ENCODE measurements at places on chromosomes 7 and 10.
A peak's percentile ranks its signal among the peaks of the same experiment; 100 is the strongest.

GRCh38 chr7:36794689-36795088, 70.4 kb upstream of the AOAH start:
- no peak for DNase-seq

DNA sequence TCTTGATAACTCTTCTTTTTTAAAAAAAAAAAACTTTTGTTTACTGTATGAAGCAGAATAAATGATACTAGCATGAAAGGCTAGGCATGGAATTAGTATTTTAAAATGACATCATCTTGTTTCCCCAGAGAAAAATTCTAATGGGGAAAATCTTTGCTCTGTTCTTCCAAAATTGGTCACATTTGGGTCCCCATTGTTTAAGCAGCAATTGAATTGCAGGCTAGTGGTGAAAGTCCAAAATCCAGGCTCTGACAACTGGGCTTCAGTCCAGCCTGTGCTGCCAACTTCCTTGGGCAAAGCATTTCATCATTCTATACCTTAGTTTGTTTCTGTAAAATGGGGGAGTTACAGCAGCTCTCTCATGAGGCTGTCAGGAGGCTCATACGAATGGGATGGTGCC, 726.4 kb downstream of the KCNMA1 start:
- DNase-seq: no peak

- DNase-seq: no peak
Measured at GRCh38 chr7:55072251-55072650, 53.4 kb downstream of the EGFR start.

GRCh38 chr7:25968205-25968993, 183.6 kb upstream of the NFE2L3 start:
- no peak for DNase-seq

DNA sequence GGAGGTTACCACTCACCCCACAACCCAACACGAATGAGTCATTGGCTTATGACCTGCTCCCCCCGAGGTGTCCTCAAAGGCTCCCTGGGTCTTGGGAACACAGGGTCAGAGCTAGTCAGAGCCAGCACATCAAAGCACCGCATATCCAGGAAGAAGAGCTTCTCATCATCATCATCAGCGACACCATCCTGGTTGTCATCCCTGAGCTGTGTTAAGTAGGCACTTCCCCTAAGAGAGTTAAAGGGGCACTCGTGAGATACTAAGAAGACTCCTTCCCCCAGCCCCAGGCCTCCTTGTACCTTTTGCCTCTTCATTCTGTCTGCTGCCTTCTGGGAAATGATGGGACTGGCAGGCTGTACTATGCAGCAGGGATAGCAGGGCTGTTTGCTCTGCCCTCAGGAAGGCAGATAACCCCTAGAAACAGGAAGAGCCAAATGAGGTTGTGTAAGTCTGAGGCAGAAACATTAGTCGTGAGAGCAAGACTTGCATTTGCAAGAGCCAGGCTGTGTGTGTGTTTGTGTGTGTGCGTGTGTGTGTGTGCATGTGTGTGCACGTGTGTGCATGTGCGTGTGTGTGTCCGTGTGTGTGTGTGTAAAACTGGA, 11.1 kb upstream of the CPA1 start:
- no peak for DNase-seq

- no peak for DNase-seq
Measured at GRCh38 chr7:159108491-159108890, 36.2 kb downstream of the VIPR2 start.

DNA sequence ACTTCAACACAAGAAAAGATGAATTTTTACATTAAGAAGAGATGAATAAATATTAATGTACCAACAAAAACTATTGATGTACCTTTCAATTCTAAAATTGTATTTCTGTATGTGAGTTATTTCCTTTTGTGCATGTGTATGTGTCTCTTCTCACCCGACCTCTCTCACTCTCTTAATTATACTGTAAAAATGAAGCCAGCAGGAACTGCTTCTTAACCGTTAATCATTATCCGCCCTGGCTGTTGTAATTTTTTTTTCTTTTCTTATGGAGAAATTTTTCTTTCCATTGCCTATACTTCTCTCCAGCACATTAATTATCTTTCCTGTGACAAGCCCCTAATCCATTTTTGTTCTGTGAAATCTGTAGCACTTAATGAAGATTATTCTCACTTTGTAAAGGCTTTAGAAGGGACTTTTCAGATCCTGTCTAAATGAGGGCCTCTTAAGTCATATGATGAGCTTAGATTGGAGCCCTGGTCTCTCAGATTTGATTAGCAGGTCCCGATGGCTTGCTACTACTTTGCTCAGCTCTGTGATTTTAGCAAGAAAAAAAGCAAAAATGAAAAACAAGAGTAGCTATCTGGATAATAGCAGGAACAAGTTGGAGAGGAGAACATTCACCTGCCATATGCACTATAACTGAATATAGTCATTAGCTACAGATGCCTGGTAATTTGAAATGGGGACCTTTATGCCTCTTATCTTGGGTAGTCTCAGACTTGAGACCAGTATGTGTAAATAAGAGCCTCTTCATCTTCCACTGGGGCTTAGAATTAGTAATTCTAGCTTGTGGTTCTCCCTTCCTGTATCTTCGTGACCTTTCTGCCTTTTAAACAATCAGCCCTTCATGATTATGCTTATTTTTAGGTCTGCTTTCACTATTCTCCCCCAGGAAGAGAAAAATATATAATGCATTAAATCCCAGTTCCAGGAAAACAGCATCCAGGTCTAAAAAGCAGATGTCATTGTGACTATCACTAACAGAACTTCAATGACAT, 80.0 kb upstream of the COL1A2 start:
- DNase-seq: no peak

- no peak for DNase-seq
Measured at GRCh38 chr7:94591176-94591575, 64.8 kb downstream of the SGCE start.

- no peak for DNase-seq
Measured at GRCh38 chr10:96840841-96841518, 8.9 kb downstream of the LCOR start.

DNA sequence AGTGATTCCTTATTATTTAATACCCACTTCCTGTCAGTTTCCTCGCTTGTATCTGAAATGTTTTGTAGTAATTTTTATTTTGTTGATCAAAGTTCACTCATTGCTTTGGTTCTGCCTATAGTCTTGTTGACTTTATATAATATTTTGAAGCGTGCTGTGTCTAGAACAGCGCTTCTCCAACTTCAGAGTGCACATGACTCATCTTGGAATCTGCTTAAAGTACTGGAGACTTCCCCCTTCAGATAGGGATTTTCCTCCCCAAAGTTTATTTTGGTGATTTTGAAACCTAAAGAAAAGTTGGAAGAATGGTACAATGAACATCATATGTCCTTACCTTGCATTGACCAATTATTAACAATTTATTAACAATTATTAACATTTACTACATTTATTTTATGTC, 5.8 kb downstream of the COMTD1 start:
- no peak for DNase-seq

GRCh38 chr7:3393862-3394261, 92.8 kb downstream of the SDK1 start:
- DNase-seq: no peak

GRCh38 chr7:94700926-94701554, 45.1 kb upstream of the SGCE start:
- DNase-seq: no peak

- DNase-seq: no peak
Measured at GRCh38 chr7:152355474-152356057, 80.2 kb downstream of the KMT2C start.

DNA sequence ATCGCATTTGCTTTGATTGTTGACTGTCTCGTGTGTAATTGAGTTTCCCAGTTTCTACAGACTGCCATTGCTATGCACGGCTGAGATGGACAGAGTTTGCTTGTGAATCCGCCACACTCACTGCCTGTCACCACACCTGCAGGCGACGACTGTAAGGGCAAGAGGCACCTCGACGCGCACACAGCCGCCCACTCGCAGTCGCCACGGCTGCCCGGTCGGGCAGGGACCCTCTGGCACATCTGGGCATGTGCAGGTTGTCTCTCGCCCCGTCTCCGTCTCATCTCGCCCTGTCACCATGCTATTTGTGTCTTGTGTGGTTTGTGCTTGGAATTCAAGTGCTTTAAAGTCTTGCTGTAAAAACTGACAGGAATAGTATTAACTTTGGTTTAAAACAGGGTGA, 17.5 kb downstream of the SUN1 start:
- no peak for DNase-seq

DNA sequence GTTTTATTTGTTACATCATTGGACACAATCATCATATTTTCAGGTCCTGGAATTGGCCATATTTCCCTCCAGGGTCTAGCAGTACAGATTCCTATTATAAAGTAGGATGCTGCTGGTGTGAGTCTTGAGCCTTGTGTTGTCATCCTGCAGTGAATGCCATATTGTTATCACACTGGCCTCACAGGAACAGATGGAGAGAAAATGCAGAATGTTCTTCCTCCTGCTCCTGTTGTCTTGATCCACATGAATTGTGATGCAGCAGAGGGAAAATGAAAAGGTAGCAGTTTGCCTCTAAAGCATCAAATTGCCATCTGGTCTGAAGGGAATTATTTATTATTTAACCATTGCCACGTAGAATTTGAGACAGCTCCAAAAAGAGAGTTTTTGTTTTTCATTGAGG, 248.6 kb downstream of the GPAM start:
- no peak for DNase-seq

DNA sequence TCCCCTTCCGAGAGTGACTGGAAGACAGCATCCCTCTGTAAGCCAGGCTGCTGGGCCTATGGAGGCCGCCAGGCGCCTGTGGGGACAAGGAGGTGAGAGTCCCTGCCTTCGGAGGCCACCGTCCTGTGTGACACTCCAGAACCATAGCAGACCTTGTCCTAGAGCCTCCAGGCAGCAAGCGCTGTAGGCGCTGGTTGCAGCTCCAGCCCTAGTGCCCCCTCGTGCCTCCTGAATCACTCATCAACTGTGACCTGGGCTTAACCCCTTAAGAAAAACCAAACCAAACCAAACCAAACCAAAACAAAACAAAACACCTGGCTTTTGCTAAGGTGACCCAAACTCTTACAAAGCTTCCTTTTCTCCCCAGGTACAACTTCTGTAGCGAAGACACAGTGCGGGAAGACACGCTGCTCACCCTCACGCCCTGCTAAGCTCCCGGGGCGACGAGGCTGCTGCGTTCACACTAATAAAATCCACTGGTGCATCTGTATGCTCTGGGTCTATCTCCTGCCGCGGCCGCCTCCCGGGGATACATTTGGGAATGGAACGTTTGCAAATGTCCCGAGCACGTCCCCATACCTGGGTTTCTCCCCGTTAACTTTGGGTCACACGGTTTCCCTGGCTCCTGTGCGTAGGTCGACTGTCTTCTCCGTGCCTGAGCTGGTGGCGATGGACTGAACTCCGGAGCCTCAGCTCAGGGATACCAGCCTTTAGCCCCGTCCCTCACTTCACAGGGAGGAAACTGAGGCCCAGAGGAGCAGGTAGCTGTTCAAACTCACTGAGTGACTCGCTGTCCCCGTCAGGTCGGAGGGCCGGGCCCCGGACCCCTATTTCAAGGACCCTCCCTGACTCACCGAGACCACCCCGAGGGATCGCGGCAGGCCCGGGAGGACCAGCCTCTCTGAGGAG, 11.8 kb upstream of the PNLIPRP2 start:
- DNase-seq: no peak

DNA sequence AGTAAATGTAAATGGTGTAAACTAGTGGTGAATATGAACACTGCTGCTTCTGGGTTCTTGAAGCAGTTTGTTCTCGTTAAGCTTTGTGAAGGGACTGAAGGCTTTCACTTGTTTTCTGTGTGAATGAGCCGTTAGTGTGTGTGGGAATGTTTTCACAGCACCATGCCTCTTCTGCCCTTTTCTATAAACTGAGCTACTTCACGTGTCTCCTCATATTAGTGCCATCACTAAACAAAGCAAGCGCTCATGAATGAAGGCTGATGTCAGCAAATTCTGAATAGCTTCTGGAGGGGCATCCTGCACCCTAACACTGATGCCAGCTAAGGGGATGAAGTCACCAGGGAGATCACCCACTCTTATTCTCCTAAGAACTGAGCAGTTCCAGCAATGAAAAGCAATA, 205.6 kb upstream of the ETV1 start:
- DNase-seq: no peak

GRCh38 chr10:42979181-42979580, 97.7 kb upstream of the RET start:
- DNase-seq: no peak

- peak; percentile 67 for DNase-seq
Measured at GRCh38 chr10:72834183-72834825, 59.2 kb upstream of the OIT3 start.

DNA sequence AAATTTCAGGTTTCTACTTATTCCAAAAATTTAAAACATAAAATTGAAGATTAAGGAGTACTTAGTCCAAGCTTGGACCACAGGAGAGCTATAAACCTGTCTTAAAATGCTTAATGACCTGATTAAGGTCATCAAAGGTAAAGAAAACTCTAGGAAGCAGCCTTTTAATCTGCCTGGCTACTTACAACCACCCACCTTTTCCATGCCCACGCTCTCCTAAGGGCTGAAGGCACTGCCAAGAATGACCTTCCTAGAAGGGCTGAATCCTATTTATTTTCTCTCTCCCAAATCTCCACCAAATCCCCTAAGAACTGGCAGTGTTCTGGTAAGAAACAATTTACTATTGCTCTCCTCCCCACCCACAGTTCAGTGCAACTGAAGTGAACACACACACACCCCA, 6.8 kb downstream of the MPP7 start:
- DNase-seq: no peak

DNA sequence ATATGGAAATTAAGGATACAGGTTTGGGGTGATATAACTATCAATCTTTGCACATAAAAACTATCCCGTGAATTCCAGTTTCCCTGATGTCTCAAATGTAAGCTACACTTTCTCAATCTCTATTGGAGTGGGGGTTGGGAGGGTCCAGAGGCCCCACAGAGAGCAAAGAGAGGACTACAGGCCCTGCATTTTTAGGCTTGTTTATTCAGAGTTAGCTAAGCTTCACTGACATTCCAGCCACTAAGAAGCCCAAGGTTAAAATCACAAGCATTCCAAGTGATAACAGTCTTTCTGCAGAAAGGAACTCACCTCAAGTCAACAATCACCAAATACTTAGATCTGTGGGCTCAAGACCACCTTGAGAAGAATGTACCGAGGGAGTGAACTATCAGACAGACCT, 31.6 kb upstream of the LAMB1 start:
- no peak for DNase-seq

DNA sequence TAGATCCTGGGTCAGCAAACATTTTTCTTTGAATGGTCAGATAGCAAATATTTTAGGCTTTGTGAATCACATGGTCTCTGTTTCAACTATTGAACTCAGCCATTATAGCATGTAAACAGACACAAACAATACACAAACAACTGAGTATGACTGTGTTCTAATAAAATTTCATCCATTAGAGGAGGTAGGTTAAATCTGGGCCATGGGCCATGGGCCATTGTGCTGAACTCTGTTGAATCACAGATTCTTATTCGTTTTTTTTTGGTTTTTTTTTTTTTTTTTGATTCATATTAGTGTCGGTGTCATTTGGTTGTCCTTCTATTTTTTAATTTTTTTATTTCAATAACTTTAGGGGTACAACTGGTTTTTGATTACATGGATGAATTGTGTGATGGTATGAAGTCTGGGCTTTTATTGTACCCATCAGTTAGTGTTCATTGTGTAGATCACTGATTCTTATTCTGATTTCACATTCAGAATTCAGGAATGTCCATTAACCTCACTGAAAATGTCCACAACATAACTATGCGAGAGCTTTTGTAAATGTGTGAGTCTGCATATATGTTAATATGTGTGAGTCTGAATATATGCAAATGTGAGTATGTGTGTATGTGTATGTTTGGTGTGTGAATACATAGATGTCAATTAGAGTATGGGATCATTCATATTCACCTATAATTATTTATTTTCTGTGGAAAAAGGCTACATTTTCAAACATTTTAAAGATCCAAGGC, 443.7 kb upstream of the GRM3 start:
- no peak for DNase-seq

- DNase-seq: no peak
Measured at GRCh38 chr10:21030091-21030490, 133.0 kb upstream of the NEBL start.
